NCI-H187 treated with DMSO at 0.1 percent for 48 hours (cell line): ENCODE measurements at places on chromosomes 16 and 17.

DNA sequence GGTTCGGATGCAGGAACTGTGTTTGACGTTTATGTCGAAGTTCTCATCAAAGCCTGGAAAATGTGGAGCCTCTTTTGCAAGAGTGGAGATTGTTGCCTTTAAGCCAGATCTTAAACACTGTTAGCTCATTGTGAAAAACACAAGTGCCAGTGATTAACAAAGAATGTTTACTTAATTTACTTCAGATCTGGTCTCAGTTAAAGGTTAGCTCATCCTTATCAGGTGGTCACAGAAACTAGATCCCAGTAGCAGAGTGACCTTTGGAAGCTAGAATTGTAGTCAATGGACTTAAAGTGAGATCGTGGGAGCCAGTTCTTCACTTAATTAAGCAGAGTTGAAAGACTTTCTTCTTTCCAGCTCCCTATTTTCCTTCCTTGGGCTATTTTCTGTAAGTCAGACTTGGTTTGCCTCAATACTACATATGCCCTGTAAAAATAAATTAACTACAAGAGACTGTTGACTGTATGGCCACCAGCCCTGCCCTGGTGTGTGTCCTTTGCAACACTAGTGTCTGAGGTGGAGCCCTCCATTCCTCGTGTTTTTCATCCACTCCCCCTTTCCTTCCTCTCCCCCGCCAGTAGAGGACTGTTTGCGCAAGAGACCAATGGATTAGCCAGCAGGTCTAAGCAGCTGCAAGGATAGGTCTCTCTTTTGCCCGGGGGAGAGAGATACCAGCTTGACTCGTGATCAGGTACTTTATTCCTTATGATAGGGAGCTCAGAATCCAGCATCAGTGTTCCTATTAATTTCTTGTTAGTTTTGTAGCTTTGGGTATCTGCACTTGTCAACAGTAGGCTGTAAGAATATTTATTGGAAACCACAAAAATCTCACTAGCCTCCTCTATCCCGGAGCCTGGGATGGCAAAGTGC is 20.2 kb downstream of the FBXO39 start:
- DNase-seq, result no peak

DNA sequence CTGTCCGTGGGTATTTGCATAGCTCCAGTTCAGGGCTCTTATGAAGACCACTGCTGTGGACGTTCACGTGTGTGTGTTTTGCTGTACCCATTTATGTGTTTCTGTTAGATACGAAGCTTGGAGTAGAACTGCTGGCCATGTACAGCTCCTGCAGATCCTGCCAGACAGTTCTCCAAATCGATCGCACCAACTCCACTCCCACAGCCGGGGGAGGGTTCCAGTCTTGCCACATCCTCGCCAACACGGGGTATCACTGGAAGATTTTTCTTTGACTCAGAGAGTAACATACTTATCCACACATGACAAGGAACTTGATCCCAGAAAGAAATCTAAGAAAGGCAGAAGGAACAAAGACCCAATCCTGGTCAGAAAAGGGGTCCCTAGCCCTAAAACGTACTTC is 37.4 kb downstream of the TMEM186 start:
- no peak for DNase-seq

- no peak for DNase-seq
Measured at GRCh38 chr17:70901870-70902269, 732.5 kb downstream of the KCNJ2 start.

- DNase-seq, result no peak
Measured at GRCh38 chr17:61928101-61928436, 287 bp upstream of the INTS2 start.

DNA sequence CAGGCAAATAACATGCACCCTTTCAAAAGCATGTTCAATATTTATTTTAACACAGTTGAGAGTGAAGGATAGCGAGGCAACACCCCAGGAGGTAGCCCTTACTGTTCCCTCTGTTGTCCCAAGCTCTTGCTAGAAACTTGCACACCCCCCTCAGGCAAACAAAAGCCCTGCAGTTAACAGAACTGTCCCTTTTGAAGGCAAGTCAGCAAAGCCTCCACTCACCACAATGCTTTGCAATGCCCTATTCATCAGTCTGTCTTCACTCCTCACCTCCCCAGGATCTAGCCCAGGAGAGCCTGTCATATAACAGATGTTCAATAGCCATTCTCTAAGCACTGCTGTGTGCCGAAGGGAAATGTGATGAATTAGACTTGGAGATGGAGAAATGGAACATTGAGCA is 3.5 kb upstream of the CNEP1R1 start:
- no peak for DNase-seq

GRCh38 chr17:333626-334396 is 18.8 kb downstream of the RPH3AL start:
- DNase-seq, result no peak
